ENCODE measurements at places on chromosomes 6 and 20.

GRCh38 chr6:30688569-30688968 lies 2.1 kb upstream of the PPP1R18 start:
- DNase-seq, result no peak

DNA sequence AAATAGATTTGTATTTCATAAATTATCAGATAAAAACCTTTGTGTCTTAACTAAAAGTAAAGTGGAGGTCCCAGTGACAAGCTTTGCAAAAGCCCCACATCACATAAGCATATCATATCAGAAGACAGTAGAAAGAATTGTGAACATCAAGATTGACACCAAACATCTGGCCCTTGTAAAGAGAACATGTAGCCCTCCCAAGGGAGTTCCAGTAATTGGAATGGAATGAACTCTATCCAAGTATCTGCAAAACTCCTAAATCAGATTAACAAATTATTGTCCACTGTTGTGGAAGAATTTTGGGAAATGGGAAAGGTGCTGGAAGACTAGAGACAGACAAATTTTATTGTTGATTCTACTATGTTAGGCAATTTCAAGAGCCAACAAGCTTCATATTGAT lies 268.8 kb downstream of the KCNQ5 start:
- no peak for DNase-seq

- no peak for DNase-seq
Measured at GRCh38 chr20:34553366-34553867, 5.1 kb upstream of the MAP1LC3A start.

- DNase-seq, result no peak
Measured at GRCh38 chr6:46652232-46652602, 401 bp downstream of the CYP39A1 start.

GRCh38 chr6:431504-431903 lies 40.0 kb downstream of the IRF4 start:
- no peak for DNase-seq

GRCh38 chr6:140774080-140774505 lies 1358.6 kb upstream of the GJE1 start:
- DNase-seq, result no peak

DNA sequence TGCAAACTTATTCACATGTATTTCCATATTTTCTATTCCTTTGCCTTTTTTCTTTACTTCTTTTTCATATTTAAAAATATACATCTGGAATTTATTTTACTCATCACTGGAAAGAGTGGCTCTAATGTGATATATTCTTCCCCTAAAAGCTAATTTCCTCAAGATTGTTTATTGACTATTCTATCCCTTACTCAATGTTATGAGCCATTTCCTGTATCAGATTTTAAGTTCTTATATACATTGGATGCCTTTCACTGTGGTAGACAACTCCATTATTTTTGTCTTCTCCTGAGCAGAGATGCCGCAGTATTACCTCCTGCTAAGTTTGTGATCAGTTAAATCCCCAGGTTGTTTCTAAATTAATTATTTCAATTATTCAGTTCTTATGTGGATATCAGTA lies 418.4 kb upstream of the JAG1 start:
- DNase-seq, result no peak

DNA sequence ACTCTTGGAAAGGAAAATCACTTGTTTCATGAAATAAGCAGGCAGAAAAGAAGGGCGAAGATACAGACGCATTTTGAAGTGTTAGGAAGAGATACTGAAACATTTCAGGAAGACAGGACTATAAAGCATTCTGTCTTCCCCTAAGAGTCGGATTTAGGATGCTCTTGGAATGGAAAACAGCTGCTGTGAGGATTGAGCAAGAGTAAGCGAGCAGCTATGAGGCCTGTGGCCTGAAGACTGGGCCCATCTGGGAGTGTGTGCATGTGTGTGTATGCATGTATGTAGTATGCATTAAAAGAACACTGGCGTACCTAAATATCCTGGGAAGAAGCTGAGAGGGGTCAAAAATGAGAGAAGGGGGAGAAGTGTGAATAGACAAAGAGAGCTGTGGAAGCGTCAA lies 83.6 kb downstream of the SIM1 start:
- no peak for DNase-seq
